ENCODE measurements at places on chromosomes 11 and 22.
A peak's percentile ranks its signal among the peaks of the same experiment; 100 is the strongest.

GRCh38 chr11:68589547-68590216, 94.7 kb upstream of the GAL start:
- H3K27me3 ChIP-seq: no peaks in the 10 kb centered on the region
- DNase-seq: no peak
- peaks cover 15% of the 10 kb centered on the region for H3K36me3 ChIP-seq

DNA sequence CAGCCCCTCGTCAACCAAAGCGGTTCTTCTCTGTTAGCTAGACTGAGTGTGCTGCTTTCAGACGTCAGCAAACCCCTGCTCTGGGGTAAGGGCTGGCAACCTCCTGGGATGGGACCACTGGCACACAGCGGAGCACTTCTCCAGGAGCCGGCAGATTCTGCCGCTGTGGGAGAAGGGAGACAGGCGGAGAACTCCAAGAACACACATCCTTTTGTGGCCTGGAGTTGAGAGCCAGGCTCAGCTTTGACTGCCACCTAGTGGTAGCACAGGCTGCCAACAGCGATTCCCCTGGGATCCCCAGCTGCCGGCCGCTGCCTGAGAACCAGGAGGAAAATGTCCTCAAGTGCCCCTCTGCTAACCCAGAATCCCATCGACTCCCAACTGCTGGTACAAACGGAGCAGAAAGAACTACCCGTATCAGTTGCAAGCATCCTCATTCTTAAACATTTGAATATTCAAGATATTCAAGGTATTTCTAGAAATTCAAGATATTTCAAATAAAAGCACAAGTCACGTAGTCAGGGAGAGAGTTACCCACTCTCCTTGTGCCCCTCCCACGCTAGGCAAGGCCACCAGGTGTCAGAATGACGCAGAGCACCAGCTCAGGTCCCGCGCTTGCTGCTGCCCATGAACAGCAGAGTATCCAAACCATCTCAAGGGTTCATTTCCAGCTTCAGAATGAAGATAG, 4.9 kb downstream of the LTO1 start:
- no peaks in the 10 kb centered on the region for H3K27me3 ChIP-seq
- H3K27ac ChIP-seq: no peak overlapping the region
- H3K4me1 ChIP-seq: peaks cover 19% of the 10 kb centered on the region
- peak; percentile 59 for DNase-seq
- peaks cover 6% of the 10 kb centered on the region for H3K36me3 ChIP-seq

- no peak overlapping the region for H3K27ac ChIP-seq
- no peak overlapping the region for H3K4me3 ChIP-seq
- no peaks in the 10 kb centered on the region for H3K36me3 ChIP-seq
Observed at GRCh38 chr22:44639891-44640617, 62.0 kb upstream of the PRR5 start.

DNA sequence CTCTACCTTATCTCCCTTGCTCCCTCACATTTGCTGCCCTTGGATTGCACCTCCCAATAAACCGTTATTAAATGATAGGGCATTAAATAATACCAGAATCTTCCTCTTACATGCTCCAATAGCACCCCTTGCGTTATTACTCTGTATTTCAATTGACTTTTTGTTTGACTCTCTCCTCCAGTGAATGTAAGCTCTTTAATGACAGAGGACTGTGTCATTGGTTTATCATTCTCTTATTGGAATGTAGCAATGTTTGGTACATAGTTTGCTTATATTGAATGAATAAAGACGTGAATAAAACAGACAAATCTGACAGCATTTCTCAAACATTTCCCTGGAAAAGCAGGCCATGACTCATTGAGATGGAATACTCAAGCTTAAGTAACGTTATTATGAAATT, 8.7 kb upstream of the MPEG1 start:
- DNase-seq: no peak
- no peak overlapping the region for H3K4me3 ChIP-seq
- H3K27ac ChIP-seq: no peak overlapping the region
- H3K36me3 ChIP-seq: no peaks in the 10 kb centered on the region

- peaks cover 11% of the 10 kb centered on the region for H3K4me1 ChIP-seq
- H3K36me3 ChIP-seq: no peaks in the 10 kb centered on the region
- peak overlapping the region; percentile 93 for H3K27ac ChIP-seq
- H3K27me3 ChIP-seq: no peaks in the 10 kb centered on the region
- peak overlapping the region; percentile 64 for H3K4me3 ChIP-seq
- no peak for DNase-seq
Observed at GRCh38 chr11:47395223-47396048, 13.0 kb upstream of the SLC39A13 start.

DNA sequence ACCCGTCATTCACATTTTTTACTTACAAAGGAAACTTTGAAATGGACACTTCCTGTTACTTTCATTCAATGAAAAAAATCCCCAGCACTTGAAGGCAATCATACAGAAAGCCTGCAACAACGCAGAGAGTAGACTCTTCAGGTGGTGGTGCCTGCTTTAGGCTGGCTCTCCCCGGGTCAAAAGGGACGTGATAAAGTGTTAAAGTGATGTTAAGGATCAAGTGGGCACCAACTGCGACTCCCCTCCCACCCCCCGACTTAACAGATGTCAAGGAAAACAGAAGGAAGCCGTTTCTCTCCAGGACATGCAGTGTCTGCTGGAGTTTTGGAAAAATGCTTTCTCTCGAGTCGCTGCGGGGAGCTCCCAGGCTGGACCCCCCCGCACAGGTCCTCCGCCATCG, 414 bp upstream of the PNPLA3 start:
- H3K36me3 ChIP-seq: peaks cover 3% of the 10 kb centered on the region
- peaks cover 21% of the 10 kb centered on the region for H3K27me3 ChIP-seq
- DNase-seq: peak; percentile 7

GRCh38 chr11:105324156-105324555, 184.6 kb upstream of the CARD18 start:
- no peak overlapping the region for H3K4me3 ChIP-seq
- DNase-seq: no peak
- H3K27ac ChIP-seq: no peak overlapping the region
- H3K27me3 ChIP-seq: no peaks in the 10 kb centered on the region

- peaks cover 6% of the 10 kb centered on the region for H3K27me3 ChIP-seq
- H3K4me3 ChIP-seq: no peak overlapping the region
- peaks cover 8% of the 10 kb centered on the region for H3K4me1 ChIP-seq
- DNase-seq: no peak
- H3K27ac ChIP-seq: no peak overlapping the region
Observed at GRCh38 chr11:110148775-110149744, 55.9 kb downstream of the ZC3H12C start.

DNA sequence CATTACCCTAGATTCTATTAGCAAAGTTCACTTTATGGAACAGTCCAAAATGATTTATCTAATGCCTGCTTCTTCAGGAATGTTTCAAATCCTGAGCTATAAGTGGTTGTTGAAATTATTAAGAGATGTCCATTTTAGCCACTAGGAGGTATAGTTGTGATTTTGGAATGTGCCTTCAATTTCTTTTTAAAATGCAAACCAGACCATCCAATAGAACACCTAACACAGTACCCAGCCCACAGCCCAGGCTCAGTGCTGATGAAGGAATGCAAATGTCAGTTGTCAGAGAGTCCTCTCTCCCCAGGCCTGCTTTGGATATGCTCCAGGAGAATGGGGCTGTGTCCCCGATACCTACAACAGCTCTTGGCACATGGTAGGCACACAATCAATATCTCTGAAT, 85.8 kb upstream of the E2F8 start:
- peaks cover 33% of the 10 kb centered on the region for H3K27me3 ChIP-seq
- no peak for DNase-seq
- no peak overlapping the region for H3K4me3 ChIP-seq
- H3K36me3 ChIP-seq: no peaks in the 10 kb centered on the region
- H3K27ac ChIP-seq: no peak overlapping the region

- no peaks in the 10 kb centered on the region for H3K4me1 ChIP-seq
- no peaks in the 10 kb centered on the region for H3K36me3 ChIP-seq
- no peak for DNase-seq
- H3K4me3 ChIP-seq: no peak overlapping the region
- H3K27ac ChIP-seq: no peak overlapping the region
- H3K27me3 ChIP-seq: peaks cover 7% of the 10 kb centered on the region
Observed at GRCh38 chr11:70555078-70555477, 156.7 kb downstream of the CTTN start.

DNA sequence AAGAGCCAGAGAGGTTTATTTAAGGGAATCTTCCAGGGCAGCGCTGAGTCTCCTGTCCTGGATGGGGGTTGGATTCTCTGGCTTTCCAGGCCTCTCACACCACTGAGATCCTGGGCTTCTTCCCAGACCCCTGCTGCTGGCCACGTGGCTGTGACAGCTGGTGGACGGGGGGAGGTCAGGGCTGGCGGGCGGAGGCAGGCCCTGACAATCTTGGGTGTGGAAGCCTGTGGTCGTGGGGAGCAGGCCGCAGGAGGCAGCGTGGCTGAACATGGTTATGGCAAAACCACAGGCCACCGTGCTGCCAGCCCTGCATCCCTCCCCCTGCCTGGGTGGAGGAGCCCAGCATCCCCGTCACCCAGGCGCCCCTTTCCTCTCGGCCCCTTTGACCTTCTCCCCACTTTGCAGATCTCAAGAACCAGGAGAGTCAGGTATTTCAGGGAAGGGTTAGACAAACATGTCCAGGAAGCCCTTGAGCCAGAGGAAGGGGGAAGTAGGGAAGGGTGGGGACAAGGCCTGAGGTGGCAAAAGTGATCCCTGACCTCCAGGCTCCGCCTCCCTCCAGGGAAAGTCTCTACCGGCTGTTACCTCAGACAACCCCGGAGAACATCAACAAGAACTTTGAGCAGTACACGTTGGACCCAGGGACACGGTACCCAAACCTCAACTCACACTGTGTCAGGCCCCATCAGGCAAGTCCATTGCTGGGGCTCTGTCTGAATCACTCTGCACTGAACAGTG, 111.8 kb downstream of the MICAL2 start:
- no peak overlapping the region for H3K4me3 ChIP-seq
- peaks cover 55% of the 10 kb centered on the region for H3K36me3 ChIP-seq
- H3K27me3 ChIP-seq: no peaks in the 10 kb centered on the region
- peaks cover 62% of the 10 kb centered on the region for H3K4me1 ChIP-seq

- no peak overlapping the region for H3K4me3 ChIP-seq
- H3K4me1 ChIP-seq: peaks cover 19% of the 10 kb centered on the region
- no peak overlapping the region for H3K27ac ChIP-seq
- H3K27me3 ChIP-seq: no peaks in the 10 kb centered on the region
- H3K36me3 ChIP-seq: no peaks in the 10 kb centered on the region
- DNase-seq: no peak
Observed at GRCh38 chr11:77130763-77131513, 2.9 kb downstream of the MYO7A start.

All from activated T-cell treated with anti-CD3 and anti-CD28 coated beads, Interleukin-2, amount 50 U/mL, for 72 hours (primary cell).